Stimulated activated CD4-positive, alpha-beta T cell treated with anti-CD3 and anti-CD28 coated beads, Interleukin-2, amount 100 ng/mL, for 48 hours (primary cell): ENCODE measurements at places on chromosomes 5 and 9.

DNA sequence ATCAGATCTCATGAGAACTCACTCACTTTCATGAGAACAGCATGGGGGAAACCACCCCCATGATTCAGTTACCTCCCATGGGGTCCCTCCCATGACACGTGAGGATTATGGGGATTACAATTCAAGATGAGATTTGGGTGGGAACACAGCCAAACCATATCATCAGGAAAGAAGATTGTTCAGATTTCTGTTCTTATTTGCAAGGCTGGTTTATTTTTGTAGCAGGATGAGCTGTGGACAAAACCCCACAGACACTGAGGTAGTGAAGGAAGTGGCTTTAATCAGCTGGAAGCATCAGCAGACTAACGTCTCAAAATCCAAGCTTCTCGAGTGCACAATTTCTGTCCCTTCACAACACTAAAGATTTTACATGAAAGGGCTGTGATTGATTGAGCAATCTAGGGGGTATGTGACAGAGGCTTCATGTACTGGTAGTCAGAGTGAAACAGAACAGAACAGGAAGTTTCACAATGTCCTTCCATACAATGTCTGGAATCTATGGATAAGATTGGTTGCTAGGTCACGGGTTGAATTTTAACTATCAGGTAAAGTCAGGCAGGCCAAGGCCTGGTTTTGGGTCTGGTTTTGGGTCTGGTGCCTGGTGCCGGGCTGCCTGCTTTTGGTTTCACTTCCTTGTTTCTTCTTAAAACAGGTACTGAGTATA, 91.3 kb upstream of the ZNF366 start:
- DNase-seq = no peak

- DNase-seq = no peak
Observed at GRCh38 chr5:864492-865167, 13.8 kb upstream of the ZDHHC11 start.

DNA sequence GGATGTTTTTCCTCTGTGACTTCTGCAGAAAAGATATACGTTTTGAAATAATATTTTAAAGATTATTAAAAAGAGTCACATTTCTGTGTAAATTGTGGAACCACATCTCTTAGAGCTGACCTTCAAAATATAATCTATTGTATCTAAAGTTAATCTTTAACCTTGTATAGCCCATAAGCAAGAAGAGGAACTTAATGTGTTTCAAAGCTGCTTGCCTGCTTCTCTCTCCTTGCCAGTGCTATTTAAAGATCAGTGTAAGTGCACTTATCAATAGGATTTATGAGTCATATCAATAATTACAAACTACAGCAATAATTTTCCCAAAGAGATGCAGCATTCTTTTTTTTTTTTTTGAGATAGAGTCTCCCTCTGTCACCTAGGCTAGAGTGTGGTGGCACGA, 29.4 kb upstream of the GDA start:
- no peak for DNase-seq

DNA sequence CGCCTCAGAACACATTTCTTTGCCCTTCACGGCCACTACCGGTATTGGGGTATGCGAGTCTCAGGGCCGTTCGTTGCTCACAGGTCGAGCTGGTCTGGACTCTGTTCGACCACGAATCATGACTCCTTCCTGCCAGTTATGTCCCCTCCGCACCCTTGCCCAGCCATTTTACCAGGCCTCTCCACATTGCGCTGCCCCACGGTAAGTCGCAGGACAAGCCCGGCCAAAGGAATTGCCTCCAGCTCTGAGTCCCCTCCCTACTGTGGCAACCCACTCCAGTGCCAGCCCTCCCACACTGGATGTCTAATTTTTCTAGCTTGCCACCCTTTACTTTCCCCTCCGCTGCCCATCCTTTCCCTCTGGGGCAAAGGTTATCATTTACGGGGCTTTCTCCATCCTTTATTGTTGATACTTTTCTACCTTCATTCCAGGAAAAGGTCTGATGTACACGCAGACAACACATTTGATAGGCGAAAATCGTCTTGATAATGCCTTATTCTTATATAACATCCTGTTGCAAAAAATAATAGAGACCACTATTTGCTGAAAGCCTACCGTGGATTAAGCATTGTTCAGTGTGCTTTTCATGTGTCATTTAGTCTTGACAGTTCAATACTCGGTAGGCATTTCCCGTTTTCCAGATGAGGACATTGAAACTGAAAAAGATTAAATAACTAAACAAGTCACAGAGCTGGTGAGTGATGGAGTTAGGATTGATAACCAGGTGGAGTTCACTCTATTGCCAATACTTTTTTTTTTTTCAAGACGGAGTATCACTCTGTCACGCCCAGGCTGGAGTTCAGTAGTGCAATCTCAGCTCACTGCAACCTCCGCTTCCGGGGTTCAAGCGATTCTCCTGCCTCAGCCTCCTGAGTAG, 958 bp upstream of the HSPA5 start:
- DNase-seq = no peak

DNA sequence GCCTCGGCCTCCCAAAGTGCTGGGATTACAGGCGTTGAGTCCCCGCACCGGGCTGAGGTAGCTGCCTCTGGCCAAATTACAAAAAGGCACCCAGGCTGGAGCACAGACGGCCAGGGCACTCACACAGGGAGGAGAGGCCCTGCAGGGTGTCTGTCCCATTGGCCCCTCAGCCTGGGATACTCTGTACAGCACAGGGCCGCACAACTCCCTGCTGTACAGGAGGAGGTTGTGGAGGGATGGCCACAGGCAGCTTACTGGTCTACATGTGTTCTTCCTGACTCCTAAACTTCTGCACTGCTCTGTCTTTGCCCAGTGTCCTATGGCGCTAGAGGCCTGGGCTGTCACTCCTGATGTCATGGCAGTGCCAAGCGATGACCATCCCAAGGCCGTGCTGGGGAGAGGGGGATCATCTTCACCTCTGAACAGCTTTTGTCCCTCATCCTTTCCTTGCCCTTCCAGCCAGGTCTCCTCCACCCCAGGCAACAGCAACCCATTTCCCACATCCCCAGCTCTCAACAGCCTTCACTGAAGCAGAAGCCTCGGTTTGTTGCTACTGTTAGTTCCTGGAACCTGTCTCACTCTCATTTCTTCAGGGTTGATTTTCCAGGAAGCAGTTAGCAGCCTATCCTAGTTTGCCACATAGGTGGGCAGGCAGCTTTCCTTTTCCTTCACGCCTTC, 1.8 kb upstream of the CNOT6 start:
- DNase-seq = no peak

- no peak for DNase-seq
Observed at GRCh38 chr9:18591261-18591660, 117.3 kb downstream of the ADAMTSL1 start.

- DNase-seq = no peak
Observed at GRCh38 chr5:90843443-90843842, 284.8 kb downstream of the ADGRV1 start.

DNA sequence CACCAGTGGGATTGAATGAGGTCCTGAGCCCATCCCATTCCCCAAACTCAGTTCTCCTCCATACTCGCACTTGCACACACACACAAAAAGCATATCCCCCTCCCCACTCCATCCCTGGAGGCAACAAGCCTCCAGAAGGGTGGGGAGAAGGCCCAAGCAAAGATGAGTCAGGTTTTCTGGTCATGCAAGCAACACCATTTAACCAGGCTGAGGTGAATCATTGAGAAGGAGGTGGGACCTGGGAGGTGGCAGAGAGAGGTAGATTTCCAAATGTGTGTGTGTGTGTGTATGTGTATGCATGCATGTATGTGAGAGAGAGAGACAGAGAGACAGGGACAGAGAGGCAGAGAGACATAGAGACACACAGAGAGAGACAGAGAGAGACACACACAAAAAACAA, 185.2 kb upstream of the TRIM32 start:
- no peak for DNase-seq

DNA sequence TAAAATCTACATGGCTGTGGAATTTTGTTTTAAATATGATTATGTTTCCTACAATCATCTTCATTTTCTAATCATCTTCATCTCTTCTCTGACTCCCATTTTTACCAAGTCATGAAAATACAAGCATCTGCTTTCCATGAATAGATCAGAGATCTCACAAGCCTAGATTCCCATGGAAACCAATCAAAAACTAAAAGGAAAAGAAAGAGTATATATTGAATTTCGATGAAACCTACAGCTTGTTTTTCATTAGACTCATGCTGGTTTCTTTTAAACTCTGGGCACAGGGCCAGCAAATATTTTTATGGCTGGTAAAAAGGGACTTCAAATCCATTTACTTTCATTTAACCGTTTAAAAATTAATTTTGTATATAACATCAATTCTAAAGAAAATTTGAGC, 51.2 kb downstream of the INVS start:
- DNase-seq = no peak

GRCh38 chr5:150143350-150144245, 12.0 kb downstream of the PDGFRB start:
- DNase-seq = no peak

DNA sequence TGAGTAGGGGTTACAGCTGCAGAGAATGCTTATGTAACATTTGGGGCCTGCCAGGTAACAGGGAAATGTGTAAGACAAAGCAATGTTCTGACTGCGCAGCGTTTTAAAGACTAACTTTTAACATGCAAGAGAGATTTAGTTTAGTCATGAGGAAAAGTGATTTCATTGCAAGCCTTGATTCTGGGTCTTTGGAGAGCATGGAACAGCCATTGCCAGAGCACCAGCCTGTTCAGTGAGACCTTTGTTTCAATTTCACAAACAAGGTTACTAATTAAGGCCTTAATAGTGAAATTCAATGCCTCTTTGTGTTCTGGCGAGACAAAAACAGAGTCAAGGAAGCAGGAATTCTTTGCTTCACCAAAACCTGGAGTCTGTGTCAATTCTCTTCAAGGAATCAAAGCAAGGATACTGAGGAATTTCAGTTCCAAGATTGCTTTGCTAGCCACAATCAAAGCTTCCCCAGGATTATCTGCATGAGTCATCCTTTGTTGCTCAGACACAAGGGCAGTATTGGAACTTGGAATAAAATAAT, 14.4 kb downstream of the CKMT2 start:
- no peak for DNase-seq

GRCh38 chr5:103393101-103393754, 134.7 kb downstream of the MACIR start:
- no peak for DNase-seq
